ENCODE measurements at places on chromosomes 3 and 15. TPM values are rescaled to one million over a fixed set of nuclear protein-coding genes. Genes with fewer than 3 reads are reported as not detected.
A peak's percentile ranks its signal among the peaks of the same experiment; 100 is the strongest.

Gene MCF2L2
- total RNA-seq: 0.14 TPM

Gene CDV3
- 202 TPM for total RNA-seq

GRCh38 chr3:115616461-115616860 lies 6.8 kb upstream of the GAP43 start:
- DNase-seq: no peak

DNA sequence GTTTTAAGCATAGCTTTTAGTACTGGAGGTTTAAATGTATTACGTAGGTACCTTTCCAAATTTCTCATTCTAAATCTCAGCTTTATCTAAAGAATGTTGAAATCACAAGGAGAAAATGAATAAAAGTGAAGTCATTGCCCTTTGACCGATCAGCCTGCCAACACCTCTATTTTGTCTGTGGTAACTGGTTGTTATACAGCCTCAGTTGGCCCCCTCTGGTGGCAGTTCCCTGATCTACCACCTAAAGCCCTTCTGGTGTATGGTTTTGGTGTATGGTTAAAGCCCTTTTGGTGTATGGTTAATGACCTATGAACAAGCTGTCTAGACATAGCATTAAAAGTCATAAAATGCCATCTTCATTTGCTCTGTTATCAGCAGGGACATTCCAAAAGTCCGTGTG lies 378.2 kb upstream of the AZI2 start:
- DNase-seq: peak; percentile 36

- DNase-seq: no peak
Observed at GRCh38 chr15:92934716-92935115, 34.6 kb downstream of the CHD2 start.

GRCh38 chr3:124582196-124582595 lies 148.1 kb upstream of the UMPS start:
- no peak for DNase-seq

DNA sequence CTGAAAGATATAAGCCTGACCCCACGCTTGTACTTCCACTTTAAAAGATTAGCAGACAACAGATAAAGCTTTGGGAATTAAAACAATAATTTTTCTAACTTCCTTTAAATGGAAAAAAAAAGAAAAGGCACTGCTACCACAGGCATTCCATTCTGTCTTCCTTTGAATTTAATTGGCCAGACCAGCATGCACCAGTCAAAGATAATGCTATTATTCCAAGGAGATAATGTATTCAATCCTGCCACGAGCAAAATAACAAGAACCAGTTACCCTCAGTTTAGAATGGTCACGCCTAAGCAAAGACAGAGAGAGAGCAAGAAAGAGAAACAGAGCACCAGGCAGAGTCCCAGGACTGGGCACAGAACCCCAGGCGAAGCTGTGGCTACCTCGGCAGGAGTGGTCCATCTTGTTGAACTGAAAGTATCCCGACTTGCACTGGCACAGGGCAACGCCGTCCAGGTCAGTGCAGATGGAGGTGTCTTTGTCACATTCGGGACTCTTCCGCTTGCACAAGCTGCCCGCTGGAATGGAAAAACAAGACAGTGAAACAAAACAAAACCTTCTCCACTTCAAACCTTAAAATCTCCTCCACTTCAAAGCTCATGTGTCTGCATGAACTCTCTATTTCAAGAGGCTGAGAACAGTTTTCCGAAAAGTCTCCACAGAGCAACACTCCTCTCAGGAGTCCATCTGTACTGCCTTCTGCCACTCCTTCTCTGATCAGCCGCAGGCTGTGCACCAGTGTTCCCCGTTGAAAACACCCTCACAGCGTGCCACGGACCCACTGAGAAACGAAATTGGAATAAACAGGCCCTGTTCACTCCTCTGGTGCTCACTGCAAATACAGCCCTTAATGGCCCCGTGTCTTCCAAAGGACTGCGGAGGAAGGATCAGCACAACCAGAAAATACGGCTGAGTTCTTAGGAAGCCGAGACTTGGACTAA lies 58.2 kb downstream of the HEG1 start:
- DNase-seq: no peak

DNA sequence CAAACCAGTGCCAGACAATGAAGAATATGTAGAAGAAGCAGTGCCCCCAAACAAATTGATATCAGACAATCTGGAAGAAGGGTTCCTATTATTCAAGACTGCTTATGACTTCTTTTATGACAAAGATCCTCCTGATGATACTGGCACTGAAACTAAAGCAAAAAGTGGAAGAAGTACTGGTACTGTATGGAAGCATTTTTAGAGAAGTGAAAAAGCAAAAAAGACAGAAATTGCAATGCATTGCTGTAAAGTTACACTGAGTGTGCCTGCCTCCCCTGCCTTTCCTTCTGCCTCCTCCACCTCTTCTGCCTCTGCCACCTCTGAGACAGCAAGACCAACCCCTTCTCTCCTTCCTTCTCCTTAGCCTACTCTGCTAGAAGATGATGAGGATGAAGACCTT lies 167.6 kb downstream of the PLCL2 start:
- DNase-seq: no peak
